ENCODE measurements at places on chromosomes 16 and 17.

GRCh38 chr17:10557422-10557821, 8.0 kb upstream of the MYH2 start:
- DNase-seq, result no peak

GRCh38 chr17:82018152-82018988, 4.3 kb downstream of the CENPX start:
- DNase-seq, result peak; percentile 32

- DNase-seq, result no peak
Observed at GRCh38 chr17:48368352-48368908, 61.6 kb downstream of the SKAP1 start.

GRCh38 chr17:35103271-35103670, 16.4 kb downstream of the RAD51D start:
- DNase-seq, result no peak

GRCh38 chr17:77571155-77571981, 387.1 kb upstream of the TNRC6C start:
- DNase-seq, result no peak

DNA sequence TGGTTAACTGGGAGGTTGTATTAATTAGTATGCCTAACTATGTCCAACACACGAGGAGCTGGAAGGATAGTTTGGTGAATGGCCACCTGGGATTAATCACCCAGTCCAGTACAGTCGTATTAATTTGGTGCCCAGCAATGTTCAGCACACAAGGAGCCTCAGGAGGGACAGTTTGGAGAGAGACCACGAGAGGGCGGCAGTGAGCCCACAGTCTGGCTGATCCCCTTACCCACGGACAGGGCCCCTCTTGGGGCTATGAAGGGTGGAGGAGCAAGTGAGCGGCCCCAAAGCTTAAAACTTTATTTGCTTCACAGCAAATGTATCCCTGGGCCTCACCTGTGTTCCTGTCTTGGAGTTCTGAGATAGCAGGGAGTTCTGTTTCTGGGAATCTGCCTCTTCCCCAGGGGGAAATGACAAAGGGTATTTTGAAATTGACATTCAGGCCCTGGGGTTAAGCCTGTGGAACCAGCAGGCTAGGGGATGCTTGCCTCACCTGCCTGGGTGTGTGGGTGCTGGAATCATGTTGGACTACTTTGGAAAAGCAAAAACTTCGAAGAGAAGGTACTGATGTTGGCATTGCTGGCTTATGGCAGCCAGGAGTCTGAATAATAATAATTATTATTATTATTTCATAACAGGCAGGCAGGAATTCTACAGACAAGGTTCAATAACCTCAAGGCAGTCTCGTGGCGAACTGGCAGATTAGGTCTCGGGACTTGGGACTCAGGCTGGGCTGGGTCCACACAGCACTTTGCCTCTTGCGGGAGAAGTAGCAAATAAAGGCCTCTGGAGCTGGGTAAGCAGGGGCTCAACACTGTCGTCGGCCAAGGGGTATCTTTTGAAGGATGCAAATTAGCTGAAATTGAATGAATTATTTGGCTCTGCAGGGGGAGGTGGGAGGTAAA, 227.6 kb upstream of the ASIC2 start:
- DNase-seq, result peak; percentile 49

DNA sequence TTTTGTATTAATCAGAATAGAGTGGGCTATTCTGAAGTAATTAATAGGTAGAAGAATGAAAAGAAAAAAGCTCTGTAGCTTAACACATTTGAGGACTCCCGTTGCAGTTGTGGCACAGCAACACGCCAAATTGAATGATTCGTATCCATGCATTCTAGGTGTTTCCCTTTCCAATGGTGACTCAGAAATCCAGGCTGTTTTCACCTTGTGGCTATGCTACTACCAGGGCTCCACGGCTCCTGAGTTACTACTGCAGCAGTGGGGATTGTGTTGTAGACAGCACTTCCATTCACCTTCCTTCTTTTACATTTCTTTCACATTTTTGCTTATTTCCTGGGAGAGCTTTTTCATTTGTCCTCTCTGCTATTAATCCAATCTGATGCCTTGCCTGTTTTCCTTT, 1616.4 kb downstream of the CDH8 start:
- no peak for DNase-seq

- no peak for DNase-seq
Observed at GRCh38 chr16:65392806-65393565, 271.1 kb upstream of the CDH11 start.

DNA sequence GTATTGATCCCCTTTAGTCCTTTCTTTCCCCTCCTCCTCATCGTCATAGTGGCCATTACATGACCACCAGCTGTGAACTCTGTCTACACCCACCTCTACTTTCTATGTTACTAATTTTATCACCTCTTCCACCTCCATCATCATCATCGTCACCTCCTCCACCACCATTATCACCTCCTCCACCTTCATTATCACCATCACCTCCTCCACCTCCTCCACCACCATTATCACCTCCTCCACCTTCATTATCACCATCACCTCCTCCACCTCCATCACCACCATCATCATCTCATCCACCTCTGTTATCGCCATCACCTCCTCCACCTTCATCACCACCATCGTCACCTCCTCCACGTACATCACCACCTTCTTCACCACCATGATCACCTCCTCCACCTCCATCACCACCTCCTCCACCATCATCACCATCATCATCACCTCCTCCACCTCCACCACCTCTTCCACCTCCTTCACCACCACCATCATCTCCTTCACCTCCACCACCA, 25.8 kb downstream of the ADGRG5 start:
- DNase-seq, result no peak

DNA sequence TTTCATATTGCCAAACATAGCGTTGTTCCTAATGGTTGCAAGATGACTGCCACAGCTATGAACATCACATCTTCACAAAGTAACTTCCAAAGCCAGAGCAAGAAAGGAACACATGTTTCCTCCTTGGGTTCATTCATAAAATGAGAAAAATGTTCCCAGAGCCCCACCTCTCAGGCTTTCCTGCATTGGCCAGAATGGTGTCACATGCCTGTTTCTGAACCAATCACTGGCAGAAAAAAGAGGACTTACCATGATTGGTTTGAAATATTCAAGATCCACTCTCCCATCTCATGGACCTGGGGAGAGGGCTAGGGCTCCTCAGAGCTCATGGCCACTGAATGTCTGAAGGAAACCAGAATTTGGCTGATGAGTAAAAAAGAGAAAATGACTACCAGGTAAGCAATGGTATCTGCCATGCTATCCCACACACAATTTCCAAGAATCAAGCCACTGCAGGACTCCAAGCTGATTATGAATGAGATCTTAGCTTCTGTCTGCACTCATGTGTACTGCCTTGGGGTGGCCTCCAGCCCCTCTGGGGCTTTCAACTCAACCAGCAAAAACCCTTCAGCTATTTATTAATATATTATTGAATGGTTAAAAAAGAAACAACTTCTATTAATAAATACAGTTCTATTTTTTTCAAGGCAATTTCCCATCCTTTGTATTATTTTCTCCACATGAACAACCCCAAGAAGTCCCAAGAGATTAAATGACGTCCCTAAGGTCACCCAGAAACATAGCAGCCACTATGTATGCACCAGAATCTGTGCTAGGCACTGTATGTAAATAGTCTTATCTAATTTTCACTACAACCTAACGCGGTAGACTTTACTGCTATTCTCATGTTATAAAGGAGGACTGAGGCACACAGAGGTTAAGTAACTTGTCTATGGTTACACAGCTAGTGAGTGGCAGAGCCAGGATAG, 61.4 kb upstream of the TMC5 start:
- DNase-seq, result no peak

DNA sequence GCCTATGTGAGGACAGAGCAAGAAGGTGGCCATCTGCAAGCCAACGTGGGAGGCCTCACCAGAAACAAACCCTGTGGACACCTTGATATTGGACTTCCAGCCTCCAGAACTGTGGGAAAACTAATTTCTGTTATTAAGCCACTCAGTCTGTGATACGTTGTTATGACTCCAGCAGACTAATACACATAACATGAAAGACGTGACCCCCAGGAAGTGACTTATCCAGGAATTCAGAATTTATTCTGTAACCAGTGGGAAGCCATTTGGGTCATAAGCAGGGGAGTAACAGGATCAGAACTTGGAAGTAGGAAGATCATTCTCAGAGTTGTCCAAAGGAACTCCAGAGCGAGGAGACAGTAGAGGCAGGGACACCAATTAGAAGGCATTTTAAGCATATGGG, 12.5 kb upstream of the GINS3 start:
- no peak for DNase-seq

GRCh38 chr16:31435341-31436220, 7.0 kb downstream of the ZNF843 start:
- no peak for DNase-seq

GRCh38 chr16:74450967-74451760, 29.9 kb upstream of the CLEC18B start:
- no peak for DNase-seq

DNA sequence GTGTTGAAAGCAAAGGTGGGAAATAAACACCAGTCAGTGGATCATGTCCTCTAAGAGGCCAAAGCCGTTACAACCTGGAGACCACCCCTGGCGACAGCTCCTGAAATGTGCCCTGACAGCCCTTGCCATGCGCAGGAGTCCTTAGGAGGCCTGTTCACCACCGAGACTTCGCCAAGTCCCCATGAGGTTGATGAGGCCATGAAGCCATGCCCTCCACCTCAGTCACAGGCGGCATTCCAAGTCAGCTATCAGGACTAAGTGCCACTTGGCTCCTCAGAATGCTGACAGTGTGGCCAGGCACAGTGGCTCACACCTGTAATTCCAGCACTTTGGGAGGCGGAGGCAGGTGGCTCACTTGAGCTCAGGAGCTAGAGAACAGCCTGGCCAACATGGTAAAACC, 27.1 kb downstream of the ADAM11 start:
- no peak for DNase-seq
